NCI-H2029 treated with DMSO at 0.1 percent for 48 hours (cell line): ENCODE measurements at places on chromosomes 7 and 10.

DNA sequence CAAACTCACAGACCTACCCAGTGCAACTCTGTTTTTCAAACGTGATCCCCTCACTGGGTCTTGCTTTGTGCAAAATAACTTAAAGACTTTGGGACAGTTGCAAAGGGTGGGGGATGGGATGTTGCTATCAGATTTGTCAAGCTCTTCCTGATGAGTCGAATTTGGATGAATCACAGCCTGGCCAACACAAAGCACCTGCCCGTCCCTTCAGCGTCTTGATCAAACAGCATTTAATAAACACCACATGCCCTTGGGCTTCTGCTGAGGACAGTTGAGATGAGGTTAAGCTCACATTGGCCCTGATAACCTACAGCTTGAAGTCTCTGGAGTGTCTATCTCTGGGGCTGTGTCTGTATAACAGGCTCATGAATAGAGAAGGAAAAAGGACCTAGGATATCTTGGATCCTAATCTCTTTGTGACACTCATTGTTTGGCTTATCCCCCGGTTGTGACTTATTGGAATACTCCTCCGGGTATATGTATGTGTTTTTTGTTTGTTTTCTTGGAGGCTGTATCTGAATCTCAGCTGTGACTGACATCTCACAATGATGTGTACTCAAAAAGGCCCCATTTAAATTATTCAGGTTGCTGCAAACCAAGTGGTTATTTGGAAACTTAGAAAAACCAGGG lies 132.6 kb upstream of the NAMPT start:
- DNase-seq: no peak

GRCh38 chr10:14062528-14063260 lies 268.0 kb downstream of the FRMD4A start:
- DNase-seq: no peak

DNA sequence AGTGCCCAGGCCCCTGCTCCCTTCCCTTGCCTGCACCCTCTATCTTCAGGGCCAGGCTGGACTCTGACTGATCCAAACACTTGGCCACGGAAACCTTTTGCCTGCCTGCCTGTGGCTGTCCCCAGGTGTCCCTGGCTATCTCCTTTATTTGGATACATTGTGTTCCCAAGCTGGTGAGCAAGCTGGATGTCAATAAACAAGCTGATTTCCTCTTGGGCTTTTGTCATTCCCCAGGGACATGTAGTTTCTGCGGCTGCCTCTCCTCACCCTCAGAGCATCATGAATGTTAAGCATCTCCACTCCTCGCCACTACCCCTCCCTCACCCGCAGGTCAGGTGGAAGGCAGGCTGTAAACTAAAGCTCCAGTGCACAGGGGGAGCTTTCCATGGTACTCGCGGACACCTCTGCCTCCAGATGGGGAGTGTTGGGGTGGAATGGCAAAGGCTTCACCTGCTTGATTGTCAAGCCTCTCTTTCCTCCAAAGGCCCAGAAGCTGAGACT lies 6.9 kb downstream of the GHRHR start:
- no peak for DNase-seq

DNA sequence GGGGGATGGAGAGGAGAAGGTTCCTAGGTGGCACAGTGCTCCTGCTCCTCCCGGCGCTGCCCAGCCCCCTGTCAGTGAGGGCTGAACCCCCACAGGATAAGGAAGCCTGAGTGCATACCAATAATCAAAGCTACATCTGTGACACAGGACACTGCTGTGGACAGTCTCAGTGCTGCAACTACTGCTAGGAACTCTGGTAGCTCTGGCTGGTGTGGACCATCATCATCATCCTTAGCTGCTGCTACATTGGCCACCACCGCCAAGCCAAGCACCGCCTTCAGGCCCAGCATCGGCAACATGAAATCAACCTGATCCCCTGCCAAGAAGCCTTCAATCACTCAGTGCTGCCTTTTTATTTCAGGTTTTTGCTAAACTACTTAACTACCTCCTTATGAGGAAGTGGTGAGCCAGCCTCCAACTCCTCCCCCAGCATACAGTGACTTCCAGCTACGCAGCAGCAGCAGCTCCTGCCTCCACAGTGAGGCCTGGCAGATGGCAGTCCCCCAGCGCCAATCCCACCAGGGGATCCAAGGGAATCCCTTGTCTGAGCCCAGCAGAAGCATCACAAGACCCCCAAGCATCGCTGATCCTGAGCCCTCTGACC lies 32.1 kb upstream of the SLC26A4 start:
- no peak for DNase-seq

GRCh38 chr10:35442592-35442991 lies 106.3 kb downstream of the CCNY start:
- DNase-seq: no peak

- DNase-seq: no peak
Observed at GRCh38 chr7:46682836-46683624, 762.0 kb upstream of the IGFBP3 start.

DNA sequence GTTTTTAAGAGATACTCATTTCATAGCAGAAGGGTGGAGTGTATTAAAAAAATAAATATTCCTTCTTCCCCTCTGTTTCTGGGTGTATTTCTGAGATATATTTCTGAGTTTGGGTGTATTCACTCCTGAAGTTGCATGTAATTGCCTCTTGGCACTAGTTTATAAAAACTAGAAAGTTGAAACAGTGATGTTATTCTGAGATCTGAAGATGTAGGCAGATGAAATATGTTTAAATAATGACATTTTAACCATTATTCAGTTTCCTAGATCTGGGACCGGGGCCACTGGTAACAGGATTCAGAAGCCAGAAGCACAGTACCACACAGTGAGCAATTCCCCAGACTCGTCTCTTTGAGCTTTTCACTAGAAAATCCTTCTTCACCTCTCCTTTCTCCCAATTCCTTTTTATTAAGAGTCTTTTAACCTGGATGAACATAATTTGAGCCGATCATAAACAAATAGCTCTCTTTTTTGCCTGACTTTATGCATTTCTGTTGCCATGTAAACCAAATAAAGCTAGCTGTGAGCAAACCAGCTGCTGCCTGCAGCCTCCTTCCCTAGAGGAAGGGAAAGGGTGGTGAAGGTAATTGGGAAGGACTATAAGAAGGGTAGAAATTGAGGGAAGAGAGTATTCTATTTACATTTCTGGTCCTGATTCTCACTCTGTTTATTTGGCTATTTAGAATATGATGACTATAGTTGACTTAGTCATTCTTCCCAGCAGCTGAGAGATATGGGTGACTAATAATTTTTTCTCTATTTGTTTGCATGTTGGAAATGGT lies 101.8 kb upstream of the STRIP2 start:
- no peak for DNase-seq

GRCh38 chr10:106722524-106722923 lies 442.0 kb downstream of the SORCS1 start:
- no peak for DNase-seq

DNA sequence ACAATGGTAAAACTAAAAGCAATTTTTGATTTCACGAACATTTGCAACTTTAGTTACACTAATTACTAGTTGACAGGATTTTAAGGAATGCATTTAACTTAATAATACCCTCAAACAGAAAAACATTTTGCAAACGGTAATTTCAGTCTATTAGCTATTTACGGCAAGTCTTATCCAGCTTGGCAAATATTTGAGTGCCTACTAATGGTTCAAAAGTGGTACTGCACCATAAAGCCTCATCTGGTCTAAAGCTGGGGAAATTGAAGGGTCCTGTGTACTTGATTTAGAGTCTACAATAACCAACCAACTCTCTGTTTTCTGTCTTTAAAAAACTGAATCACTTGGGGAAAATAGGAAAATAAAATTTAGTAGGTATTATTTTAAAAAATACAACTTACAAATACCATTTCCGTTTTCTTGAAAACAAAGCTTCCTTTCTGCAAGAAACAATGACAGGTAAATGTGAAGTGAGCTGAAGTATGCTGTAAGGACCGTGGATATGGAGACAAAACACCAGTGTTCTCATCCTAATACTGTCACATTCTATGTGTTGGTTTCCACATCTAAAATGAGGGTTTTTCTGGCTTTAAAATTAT lies 142.3 kb downstream of the VPS50 start:
- DNase-seq: no peak

- no peak for DNase-seq
Observed at GRCh38 chr10:121085367-121085766, 234.2 kb downstream of the WDR11 start.

DNA sequence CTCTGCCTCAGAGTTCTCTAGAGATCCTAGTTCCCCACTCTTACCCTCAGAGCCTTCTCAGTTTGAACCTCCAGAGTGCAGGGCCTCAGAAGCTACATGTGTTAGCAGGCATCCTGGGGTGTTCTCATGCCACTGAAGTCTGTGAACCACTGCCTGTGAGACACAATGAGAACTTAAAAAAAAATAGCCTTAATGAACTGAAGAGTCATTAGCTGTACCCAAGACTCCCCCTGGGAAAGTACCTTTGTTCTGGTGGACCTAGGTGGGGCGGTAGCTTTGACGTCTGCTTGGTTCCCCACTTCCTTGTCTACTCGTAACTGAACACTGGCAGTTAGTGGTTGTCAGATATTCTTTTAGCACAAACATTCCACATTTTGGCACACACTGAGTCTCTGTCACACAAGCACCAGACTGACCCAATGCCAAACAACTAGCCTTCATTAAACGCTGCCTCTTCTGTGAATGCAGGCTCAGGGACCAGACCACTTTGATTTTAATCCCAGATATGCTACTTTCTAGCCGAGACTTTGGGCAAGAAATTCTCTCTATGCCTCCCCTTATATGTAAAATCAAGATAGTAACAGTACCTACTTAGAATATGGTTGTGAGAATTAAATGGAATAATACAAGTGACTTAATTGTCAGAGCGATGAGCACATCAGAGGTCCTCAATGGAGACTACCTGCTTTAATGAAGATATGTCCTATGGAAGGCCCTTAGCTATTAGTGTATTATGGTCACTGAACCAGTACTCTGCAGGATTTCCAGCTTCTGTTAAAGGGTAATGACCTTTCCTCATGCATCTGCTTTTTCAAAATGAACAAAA lies 75.3 kb upstream of the CC2D2B start:
- DNase-seq: no peak

DNA sequence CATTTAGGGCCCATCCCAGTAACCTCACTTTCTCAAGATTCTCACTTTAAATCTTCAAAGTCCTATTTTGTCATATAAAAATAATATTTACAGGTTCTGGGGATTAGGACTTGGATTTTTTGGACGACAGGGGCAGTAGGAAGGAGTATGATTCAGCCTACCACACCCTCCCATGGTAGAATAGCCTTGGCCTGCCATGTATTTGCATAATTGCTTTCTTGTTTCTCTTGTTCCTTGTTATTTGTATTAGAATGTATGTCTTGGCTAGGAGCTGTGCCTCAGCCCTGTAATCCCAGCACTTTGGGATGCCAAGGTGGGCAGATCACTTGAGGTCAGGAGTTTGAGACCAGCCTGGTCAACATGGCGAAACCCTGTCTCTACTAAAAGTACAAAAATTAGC lies 92.5 kb downstream of the ELAPOR2 start:
- DNase-seq: no peak

DNA sequence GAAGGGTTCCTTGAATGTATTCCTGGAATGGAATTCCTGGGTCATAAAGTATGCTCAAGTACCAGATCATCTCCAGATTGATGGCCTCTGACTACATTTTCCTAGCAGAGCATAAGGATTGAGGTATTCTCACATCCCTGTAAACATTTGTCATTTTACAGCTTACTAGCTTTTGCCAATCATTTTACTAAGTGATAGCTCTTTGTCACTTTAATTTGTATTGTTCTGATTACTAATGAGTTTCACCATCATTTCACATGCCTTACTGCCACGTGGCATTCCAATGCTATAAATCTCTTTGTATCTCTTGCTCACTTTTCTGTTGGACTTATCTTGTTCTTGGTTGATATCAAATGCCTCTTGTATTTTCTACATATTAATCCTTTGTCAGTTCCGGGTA lies 68.6 kb upstream of the CACNB2 start:
- no peak for DNase-seq

- DNase-seq: no peak
Observed at GRCh38 chr7:17631061-17631460, 309.2 kb downstream of the SNX13 start.

GRCh38 chr10:79179164-79179956 lies 110.6 kb downstream of the ZMIZ1 start:
- DNase-seq: no peak

- DNase-seq: peak; percentile 92
Observed at GRCh38 chr7:122884186-122884585, 2.1 kb downstream of the CADPS2 start.

- no peak for DNase-seq
Observed at GRCh38 chr10:78492424-78492823, 458.8 kb downstream of the RPS24 start.

- DNase-seq: no peak
Observed at GRCh38 chr7:128795129-128795528, 3.4 kb downstream of the CCDC136 start.

DNA sequence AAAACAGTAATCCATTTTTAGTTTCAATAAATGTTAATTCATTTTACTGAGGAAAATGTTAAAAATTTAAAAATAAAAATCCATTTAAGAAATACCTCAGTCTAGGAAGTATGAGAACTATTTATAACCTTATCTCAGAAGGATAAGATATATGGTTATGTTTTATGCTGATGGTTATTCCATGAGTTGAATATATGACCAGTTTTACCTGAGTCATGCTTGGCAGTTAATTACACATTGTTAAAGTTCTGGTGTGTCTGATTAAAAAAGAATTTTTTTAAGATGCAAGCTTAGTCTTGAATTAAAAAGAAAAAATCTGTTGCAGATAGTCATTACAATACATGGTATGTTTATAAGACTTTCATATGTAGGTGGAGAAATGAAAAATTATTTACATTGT lies 191.7 kb downstream of the ARL4A start:
- DNase-seq: no peak

DNA sequence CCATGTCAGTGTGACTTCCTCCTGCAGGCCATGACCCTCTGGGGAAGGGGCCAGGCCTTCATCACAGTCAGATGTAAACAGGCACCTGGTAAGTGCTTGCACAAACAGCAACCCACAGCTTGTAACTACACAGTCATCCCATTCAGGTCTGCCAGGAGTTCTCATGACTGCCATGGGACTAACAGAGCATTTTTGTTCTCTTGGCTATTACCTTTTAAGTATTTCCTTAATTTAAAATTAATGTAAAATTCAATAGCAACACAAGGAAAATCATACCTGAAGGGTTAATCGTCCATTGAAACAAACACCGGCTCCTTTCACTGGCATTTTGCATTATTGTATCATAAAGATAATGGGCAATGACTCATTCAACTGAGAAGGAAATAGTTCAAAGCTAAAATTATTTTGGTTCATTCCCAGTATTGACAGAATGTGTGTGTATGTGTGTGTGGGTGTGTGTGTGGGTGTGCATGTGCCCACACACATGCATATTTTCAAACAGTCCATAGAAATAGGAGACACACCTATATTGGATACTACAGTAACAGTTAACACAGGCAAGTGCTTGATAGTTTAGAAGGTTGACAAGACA lies 307.9 kb downstream of the WDR11 start:
- peak; percentile 54 for DNase-seq
